ENCODE measurements at places on chromosomes 5 and 9.

DNA sequence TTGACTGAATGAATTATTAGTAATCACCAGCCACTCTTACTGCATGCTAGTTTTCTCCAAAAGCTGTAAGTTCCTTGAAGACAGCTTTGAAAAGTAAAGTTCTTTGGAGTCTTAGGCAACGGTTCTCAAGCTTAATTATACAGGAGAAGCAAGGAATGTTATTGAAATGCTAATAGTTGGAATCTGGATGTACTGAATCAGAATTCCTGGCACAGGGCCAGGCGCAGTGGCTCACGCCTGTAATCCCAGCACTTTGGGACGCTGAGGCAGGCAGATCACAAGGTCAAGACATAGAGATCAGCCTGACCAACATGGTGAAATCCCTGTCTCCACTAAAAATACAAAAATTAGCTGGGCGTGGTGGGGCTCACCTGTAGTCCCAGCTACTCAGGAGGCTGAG is 33.4 kb downstream of the GRIA1 start:
- no peak for DNase-seq

- DNase-seq, result no peak
Observed at GRCh38 chr5:172243302-172243701, 40.3 kb downstream of the UBTD2 start.

GRCh38 chr9:112354081-112354743 is 20.8 kb upstream of the PTBP3 start:
- no peak for DNase-seq

- no peak for DNase-seq
Observed at GRCh38 chr9:8186560-8186959, 387.0 kb upstream of the DMAC1 start.

DNA sequence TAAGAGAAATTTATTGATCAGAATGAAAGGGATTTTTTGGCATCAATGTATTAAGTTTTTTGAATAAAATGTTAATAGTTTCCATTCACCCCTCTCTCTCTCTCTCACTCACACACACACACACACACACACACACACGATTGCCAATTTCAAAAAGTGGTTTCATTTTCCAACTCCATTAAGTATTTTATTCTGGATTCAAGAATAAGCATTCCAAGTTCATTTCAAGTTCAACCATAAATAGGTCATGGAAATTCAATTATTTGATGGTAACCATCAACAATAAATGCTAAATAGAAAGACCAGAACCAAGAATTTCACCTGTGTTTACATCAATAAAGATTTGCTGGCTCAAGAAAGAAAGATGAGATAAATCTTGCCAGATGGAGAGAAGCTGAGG is 171.6 kb downstream of the ADAMTS12 start:
- no peak for DNase-seq

GRCh38 chr5:150295172-150295634 is 5.6 kb upstream of the CAMK2A start:
- no peak for DNase-seq

DNA sequence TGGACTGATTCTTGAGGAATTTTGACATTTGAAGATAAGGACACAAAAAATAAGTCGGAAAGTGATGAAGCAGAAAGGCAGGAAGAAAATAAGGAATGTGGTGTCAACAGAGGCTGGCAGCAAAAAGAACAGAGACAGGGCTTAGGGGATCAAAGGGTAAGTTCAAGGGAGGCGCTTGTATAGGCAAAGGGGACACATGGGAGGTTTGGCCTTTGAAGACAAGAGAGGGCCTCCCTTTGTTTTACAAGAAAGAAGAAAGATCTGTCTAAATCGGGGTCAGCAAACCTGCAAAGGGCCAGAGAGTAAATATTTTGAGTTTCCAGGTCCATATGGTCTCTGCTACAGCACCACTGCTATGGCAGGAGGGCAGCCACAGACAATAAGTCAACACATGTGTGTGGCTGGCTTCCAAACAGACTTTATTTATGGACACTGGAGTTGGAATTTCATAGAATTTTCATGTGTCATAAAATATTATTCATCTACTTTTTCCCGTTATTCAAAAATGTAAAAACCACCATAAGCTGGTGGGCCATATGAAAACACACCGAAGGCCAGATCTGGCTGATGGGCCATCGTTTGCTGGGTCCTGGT is 112.0 kb upstream of the FBXL7 start:
- no peak for DNase-seq

GRCh38 chr5:54742417-54742891 is 224.9 kb downstream of the SNX18 start:
- no peak for DNase-seq

- DNase-seq, result no peak
Observed at GRCh38 chr5:135502836-135503520, 32.8 kb downstream of the NEUROG1 start.

GRCh38 chr5:82045554-82046275 is 73.9 kb downstream of the ATG10 start:
- DNase-seq, result no peak

DNA sequence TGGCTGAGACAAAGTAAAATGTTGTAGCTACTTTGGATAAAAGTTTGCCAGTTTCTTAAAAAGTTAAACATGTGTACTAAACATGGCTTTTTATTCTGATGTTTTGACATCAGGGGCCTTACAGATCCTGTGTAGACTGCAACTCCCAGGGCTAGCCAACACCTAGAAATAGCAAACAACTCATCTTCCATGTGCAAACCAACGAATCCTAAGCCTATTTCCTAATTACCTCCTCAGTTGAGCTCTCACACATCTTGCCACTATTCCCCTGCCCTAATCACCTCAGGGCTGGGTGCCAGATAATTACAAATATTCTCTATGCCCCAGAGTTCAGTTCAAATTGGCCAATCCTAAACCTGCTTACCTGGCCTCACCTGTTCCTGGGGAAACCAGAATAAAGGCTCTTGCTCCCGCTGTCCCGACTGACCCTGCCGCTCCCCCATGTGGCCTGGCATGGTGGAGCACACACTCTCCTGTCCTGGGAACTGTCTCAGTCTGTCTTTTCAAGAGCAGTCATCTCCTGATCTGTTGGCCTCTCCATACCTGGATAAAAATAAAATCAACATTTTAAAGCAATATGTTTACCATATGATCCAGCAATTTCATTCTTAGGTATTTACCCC is 37.1 kb upstream of the FAM169A start:
- DNase-seq, result no peak

- DNase-seq, result no peak
Observed at GRCh38 chr5:87099291-87099839, 168.3 kb upstream of the RASA1 start.

- no peak for DNase-seq
Observed at GRCh38 chr5:161299053-161299452, 247.5 kb downstream of the GABRB2 start.

GRCh38 chr5:143921525-143922311 is 109.8 kb downstream of the HMHB1 start:
- DNase-seq, result no peak

DNA sequence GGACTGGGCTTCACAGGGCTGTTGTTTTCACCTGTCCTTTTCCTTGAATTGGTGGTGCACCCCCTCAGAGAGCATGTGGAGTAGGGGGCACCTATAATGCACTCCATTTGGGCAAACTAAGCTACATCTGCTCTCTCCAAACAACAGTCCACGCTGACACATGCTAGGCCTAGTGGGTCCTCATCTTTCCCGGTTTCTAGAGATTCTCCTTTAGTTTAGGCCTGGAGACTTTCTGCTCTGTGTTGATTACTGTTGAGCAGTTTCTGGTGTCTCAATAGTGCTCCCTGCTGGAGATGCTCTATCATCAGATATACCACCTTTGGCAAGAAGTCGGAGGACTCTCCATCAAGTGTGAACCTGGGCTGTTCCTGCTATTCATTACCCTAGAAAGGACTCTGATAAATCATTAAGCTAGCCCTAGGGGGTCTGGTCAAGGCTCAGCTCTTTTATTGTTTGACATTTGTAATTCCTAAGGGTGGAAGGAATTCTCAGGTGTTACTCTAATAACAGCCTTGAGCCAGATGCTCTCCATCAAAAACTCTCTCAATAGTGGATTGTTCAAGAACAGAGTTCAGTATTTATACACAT is 64.0 kb upstream of the FYB1 start:
- peak; percentile 17 for DNase-seq

DNA sequence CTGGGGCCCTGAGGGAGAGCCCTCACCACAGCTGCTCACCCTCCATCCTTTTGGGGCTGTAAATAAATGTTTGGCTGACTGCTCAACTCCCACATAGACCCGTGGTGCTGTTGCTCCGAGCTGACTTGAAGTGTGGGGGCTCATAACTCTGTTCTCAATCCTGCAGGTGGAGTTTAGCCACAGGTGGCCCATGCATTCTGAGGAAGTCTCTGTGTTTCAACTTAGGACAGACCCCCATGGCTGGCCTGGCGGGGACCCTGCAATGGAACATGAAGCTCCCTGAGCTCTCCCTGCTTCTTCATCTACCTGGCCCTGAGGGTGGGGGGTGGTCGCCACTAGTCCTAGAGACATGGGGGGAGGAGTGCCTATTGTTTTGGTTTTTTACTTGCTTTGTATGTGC is 19.7 kb downstream of the NDUFS6 start:
- DNase-seq, result no peak

DNA sequence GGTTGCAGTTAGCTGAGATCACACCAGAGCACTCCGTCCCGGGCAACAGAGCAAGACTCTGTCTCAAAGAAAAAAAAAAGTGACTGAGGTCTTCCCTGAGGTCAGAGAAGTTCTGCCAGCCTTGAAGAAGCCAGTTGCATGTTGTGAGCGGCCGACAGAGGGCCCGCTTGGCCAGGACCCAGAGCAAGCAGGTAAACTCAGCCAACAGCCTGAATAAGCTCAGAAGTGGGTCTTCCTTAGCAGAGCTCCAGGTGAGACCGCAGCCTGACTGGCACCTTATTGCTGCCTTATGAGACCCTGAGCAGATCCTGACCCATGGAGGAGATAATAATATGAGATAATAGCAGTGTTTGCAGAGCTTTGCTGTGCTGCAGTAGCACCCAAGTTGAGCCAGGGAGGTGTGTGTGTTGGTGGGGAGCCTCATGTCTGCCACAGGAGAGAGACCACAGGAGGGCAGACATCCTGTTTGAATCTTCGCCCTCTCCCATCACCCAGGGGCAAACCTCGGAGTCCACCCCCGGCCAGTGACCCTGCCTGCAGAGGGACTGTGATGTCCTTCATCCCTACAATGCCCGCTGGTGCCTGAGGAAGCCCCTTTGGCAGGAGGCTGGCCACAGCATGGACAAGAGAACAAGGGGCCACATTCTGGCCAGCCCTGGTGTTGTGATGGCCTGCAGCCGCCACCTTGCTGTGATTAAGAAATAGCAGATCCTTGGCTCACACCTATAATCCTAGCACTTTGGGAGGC is 10.8 kb upstream of the BARX1 start:
- no peak for DNase-seq

- DNase-seq, result no peak
Observed at GRCh38 chr5:135541807-135542502, 6.2 kb upstream of the NEUROG1 start.

DNA sequence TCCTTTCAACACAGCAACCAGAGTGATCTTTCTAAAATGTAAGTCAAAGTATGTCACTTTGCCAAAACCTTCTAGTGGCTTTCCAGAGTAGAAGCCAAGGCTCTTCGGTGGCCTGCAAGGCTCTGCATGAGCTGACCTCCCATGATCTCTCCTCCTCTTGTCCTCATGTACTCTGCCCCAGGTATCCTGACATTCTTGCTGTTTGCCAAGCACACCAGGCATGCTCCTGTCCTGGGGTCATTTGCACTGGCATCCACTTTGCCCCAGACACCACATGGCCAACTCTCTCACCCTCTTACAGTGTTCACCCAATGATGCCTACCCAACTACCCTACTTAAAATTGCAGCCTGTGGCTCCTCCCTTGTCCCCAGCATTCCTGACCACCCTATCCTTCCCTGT is 86.3 kb downstream of the ZNF618 start:
- no peak for DNase-seq

DNA sequence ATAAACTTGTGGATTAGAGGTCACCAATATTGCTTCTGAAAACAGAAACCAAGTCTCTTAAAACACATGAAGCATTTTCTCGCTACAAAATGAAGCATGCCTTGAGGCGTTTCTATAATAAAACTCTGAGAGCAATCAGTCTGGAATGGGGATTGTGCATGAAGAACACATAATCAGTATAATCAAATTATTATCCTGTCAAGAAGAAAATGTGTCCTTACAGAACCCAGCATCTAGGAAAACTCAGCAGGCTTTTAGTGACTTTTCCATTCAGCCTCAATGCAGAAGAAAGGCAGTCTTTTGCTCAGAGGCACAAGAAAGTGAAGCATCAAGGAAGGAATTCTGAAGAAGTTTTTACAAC is 121.9 kb downstream of the CDH18 start:
- no peak for DNase-seq

DNA sequence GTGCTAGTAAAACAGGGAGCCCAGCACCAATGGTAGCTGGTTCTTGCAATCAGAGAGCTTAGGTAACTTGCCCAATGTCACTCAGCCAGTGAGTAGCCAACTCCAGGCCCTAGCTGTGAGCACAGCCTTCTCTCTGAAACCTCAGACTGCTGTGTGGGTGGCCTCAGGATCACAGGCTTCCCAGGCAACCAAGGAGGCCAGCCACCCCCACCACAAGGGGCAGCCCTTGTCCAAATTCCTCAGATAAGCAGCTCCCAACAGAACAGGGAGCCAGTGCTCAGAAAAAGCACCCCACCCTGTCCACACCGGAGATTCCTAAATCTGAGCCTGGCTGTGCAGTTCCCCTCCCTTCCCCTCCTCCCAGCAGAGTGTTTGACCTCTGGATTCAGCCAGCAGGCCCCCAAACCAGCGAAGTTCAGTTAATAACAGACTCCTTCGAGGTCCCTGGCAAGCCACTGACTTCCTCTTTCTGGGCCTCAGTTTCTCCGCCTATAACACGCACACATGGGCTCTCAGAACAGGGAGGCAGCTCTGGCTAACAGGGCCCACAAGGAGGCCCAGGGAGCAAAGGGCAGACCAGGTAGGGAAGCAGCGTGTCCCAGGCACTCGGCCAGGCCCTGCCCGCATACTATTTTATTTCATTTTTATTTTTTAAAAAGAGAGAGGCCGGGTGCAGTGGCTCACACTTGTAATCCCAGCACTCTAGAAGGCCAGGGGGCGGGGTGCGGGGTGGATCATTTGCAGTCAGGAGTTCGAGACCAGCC is 2.7 kb downstream of the EEIG1 start:
- no peak for DNase-seq

DNA sequence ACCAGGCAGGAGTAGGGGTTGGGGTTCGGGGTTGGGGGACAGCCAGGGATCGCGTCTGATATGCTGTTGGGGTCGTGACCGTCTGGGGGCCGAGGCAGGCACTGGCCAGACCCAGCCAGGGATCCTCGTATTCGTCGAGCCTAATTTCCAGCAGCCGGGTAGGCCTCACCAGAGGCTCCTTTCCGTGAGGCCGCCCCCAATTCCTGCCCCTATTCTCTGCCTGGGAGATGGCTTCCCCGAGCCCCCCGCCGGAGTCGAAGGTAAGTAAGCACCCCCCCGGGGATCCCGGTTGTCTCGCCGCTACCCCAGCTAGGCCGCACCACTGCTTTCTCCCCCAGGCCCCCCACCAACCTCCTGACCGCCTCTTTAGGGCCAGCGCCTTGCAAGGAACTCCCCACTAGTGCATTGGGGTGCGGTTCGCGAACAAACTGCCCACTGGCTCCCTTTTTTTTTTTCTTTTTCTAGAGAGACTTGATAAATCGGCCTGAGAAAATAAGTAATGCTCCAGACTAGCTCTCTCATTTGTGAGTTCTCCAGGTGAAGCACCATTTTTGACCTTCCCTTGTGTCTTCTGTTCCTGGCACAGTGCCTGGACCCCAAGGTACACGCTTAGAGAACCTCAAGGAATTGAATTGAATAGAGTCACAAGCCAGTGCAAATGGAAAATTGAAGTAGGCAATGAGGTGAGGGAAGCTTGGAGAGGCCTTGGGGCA is 435 bp downstream of the ZNF189 start:
- DNase-seq, result no peak
